Fibroblast of upper back skin (primary cell): ENCODE measurements at places on chromosomes 3 and 15.
A peak's percentile ranks its signal among the peaks of the same experiment; 100 is the strongest.

- peak; percentile 63 for DNase-seq
These were observed 62.5 kb downstream of the POLQ start for GRCh38 chr3:121483290-121483689.

- DNase-seq = no peak
These were observed 53.3 kb upstream of the GLCE start for GRCh38 chr15:69107025-69107620.

DNA sequence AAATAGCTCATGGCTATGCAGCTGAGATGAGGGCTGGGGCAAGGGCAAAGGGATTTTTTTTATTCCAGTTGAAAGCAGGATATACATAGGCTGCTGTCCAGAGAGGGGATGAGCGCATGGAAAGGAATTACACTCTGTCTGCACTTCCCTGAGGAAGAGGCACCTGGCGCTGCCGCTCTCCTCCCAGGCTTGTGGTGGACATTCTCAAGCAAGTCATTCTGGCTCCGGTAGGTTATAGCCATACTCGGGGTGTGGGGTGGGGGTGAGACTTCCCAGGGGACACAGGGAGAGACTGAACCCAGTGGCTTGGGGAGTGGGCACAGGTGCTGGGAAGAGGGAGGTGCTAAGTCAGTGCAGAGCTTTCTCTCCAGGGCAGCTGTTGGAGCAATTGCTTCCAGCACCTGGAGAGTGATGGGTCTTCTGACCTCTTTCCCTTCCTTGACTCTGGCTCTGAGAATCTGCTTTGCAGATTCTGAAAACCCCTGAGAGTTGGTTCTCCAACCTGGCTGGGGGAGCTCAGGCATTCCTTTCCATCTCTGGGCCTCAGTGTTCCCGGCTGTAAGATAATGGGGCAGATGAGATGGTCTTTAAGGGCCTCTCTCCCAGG is 24.3 kb downstream of the CYP8B1 start:
- DNase-seq = peak; percentile 13

GRCh38 chr3:13069495-13069894 is 3.7 kb downstream of the IQSEC1 start:
- DNase-seq = no peak

DNA sequence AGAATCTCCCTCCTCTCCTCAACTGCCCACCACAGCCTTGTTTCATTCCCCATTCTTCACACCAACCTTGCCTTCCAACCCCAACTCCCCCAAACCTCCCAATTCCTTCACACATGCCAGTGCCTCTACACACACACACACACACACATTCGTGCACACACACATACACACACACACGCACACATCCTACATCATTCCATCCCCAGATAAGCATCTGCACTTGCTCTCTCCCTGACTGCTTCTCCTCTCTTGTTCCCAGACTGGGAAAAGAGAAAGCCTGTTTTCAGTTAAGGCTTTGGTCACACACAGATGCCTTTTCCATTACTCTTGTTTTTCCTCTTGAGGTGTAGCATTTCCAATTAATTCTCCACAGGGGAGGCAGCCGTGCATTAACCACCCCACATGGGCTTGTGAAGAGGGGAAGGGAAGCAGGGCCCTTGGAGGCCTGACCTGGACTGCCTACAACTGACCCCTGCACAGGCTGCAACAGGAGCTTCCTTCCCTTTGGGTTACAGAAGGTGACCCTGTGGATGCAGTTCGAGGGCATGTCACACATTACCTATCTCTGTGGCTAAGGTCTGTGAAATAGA is 32.0 kb upstream of the BOC start:
- DNase-seq = peak; percentile 28

DNA sequence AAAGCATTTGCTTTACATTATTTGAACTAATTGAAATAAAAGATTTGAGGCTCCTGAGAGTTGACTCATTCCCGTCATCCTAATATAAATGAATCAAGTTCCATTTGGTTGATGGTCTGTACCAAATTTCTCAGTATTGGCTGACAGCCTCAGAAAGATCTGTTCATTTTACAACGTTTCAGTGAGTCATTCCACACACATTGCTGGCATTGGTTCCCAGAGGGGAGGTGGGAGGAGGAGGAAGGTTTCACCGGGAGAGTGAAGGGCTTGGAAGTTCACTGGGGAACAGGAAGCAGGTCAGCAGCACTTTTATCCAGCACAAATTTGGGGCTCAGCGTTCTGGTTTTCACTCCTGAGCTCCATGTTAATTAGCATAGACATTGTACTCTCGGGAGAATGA is 176.7 kb upstream of the CADPS start:
- peak; percentile 99 for DNase-seq

DNA sequence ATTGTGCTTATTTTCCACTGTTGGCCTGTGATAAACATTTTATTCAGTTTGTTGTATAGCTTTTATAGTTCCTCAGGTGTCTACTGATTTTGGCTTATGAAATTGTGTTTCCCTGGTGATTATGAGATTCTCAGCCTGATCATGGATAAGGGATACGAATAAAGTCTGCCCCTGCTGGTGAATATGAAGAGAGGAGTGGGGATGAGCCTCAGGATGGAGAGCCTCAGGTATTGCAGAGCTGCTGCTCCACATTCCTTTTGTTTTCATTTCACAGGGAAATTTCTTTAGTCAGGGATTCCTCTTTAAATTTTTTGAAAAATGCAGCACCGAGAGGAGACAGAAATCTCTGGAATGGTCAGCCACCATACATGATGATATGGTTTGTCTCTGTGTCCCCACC is 14.7 kb upstream of the RAB6B start:
- no peak for DNase-seq

DNA sequence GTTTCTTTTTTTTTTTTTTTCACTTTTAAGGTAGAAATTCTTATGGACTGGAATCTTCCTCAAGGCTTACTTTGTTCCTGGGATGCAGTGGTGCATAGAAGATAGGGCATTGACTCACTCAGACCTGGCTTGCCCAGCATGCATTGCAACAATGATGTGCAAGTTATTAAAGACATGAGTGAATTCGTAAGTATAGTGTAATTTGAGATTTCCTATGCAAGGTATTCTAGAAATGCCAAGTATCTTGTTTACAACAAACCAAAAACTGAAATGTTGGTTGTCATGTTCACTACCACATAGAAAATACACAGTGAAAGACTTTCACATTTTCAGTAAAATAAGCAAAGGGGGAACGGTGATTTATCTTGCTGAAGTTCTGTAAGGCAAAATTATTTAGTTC is 56.5 kb upstream of the FNDC3B start:
- DNase-seq = peak; percentile 61

GRCh38 chr15:75545064-75545463 is 34.1 kb downstream of the PTPN9 start:
- no peak for DNase-seq

DNA sequence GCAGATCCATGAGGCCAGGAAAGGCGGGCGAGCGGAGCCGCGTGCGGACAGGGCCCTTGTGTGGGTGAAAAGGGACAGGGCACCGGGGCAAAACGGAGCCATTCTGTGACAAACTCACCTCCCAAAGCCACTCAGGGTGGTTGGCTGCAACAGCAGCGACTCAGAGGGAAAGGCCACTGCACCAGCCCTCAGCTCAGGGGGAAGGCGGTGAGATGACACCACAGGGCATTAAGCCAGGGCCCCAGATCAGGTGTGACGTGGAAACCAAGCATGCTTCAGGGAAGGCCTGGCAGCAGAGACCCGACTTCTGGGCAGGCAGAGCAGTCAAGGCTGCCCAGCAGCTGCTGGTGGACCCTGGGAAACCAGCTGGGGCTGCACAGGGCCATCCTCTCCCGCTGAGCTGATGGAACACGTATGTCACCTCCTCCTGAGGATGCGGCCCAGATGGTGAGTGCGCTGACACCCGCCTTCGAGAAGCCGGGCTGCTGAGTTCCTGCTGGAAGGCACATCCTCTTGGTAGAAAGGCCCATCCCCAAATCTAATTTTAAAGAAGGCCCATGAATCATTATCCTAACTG is 82.3 kb downstream of the CHSY1 start:
- DNase-seq = peak; percentile 42
